ENCODE measurements at places on chromosomes 6 and 20.

DNA sequence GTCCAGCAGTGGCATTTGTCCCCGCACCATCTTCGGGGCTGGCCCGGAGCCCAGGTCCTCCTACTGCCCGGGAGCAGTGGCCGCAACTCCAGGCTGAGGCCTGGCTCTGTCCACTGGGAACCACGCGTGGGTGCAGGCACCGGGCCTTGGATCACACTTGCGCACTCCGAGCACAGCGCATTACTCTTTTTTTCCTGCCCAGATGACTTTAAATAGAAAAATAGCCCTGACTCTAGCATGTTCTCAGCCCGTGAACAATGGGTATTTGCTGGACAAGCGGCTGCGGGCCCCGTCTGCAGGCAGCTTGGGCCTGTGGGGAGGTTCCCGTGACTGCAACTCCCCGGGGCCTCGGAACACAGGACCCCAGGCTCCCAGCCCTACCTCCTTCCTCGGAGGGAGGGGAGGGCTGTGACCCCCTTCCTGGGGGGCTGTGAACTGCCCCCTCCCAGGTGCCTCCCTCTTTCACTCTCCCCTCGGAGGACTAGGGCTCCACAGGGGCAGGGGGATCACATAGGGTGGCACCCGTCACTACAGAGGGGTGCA is 162.2 kb downstream of the TBXT start:
- DNase-seq, result no peak

- no peak for DNase-seq
These were observed 296.3 kb downstream of the QKI start for GRCh38 chr6:163710532-163711470.

DNA sequence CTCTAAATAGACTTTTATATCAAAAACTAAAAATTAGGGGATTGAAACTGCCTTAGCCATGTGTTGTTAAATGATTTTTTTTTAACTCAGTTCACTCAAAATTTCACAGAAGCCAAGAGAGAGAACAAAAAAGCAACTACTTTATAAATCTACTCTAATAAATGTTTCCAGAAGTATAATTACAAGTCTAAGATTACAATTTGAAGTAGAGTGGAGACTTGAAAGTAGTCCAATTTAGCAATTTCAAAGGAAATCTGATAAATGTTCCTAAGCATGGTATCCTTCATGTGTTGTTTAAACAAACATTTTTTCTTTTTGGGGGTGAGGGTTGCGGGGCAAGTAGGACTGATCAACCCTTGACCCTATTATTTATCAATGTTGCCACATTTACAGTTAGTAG is 72.6 kb downstream of the PHIP start:
- no peak for DNase-seq

- no peak for DNase-seq
These were observed 116.6 kb upstream of the LGSN start for GRCh38 chr6:63436356-63436755.

DNA sequence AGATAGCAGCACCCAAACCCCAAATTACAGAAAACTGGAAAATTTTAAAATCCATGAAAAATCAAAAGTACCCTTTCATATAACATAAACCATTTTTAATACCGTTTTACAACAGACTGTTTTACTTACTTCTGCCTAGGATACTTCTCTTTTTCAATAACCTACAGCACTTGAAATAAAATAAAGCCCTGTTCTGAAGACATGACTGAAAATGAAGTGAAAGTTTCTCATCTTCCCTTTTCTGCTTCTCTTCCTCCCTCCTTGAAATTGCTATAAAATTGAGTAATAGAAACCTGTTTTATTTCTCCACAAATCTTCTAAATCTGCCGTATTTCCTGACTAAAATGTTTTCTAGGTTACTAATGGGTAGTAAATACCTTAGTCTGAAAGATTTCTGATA is 20.3 kb downstream of the MMS22L start:
- no peak for DNase-seq

DNA sequence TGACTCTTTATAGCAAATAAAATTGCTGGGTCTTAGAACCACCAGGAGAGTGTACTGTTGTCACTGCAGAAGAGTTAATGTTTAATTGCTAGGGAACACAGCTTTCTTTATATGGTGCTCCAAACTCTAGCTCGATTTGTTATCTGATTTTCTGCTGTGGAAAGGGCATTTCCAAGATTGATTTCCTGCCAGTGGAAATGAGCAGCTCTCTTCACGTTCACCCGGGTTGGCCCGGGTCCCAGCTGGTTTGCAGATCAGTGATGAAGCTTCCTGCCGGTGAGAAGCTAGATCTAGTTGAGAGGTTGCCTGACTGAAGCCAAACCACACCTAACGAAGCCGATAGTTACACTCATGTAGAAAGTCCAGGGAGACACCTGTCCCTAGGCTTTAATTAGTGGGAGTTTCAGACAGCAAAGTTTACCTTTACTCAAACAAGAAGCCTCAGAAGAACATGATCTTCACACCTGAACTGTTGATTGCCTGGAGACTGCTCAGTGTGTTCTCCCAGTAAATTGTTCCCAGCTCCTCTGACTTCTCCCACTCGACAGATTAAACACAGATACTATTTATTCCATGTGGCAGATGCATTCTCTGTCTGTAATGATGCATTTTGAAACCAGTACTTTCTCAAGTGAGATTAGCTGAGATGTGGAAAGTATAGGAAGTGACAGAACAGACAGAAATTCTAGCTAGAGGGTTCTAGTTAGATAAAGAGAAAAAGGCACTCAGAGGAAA is 27.8 kb downstream of the PAQR8 start:
- no peak for DNase-seq

DNA sequence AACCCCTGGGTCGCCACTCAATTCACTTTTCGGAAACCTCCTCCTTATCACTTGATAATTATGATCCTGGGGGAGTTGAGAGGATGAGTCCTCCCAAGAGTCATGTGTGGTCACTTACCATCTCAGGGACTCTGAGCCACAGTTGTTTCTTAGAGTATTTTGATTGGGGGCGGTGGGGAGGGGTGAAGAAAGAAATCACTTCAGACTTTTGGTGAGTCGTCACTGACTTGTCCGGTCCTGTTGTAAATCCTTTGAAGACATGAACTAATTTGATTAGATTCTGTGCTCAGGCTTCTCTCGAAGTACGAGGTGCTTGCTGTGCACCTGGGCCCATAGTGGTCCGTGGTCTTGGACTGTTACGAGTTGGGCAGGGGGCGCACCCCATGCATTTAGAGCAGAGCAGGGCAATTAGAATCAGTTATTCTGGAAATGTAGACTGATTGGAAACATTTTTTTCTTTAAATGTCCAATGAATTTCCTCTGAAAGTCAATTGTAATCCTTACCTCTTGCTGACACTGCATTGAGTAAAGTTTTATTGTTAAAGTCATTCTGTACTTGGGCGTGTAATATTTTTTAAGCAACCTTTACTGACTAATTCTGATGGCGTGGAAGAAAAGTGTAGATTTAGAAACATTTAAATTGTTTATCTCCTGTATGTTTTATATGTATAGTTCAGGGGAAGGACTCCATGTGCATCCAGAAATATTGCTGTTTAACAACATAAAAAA is 173.4 kb downstream of the SLC16A10 start:
- DNase-seq, result no peak

DNA sequence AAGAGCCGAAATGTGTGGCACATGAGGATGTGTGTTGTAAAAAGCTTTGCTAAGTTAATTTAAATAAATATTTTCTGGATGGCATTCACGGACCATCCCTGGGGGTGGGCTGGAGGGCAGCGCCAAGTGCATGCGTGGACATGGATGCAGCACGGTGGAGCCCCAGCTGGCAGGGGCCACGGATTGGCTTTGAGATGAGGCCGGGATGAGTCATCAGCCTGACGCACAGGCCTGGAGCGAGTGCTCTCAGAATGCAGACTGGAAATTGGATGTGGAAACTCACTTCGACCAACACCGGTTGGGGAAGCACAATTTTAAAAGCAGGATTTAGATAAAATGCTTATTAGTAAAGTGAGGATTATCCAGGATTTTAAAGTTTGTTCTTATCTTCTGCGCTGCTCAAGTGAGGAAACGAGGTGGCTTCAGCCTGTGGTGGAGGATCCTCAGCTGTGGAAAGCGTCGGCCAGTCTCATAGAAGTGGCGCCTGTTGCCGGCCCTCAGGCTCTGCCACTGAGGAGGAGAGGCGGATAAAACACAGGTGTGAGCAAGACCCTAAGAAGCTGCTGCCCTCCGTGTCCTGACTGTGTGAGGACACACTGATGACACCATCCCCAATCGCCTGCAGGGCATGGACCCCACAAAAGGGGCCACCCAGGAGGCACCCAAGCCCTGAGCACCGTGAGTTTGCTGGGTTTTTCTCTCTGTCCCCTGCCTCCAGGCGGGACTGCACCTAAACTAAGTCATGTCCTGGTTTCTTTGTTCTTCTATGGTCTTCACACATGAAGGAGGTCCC is 279.7 kb downstream of the CDH4 start:
- no peak for DNase-seq

DNA sequence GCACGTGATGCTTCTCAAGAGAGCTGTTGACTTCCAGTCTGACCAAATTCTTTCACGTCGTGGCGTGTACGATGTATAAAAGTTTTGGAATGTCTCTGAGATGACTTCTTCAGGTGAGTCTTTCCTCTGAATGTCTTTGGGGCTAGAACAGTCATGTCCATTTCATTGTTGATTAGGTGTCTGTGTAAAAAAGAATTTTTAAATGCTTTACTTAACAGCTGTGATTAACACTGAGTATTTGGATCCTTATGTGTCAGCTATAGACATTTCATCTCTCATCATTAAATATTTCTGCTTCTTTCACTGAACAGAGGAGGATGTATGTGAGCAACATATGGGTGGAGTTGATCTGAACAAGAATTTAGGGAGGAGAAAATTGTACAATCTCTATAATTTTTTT is 29.3 kb upstream of the KIF13A start:
- DNase-seq, result no peak

DNA sequence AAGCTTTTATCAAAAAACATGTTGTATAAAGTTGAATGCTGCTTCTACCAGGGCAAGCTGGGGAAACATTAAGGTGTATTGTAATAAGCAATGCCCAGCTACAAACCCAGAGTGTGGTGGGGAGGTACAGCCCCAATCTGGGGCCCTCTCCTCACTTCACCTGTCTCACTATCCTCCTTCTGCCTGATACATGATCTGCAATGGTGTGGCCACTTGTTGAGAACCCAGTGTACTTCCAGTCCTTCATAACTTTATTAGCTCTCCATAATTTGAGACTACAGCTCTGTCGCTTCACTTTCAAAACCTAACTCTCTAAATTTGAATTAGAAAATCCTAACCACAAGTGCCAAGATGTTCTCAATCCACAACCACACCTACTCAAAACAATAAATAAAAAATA is 84.9 kb downstream of the EPB41L2 start:
- no peak for DNase-seq

- DNase-seq, result no peak
These were observed 56.0 kb downstream of the SMOC2 start for GRCh38 chr6:168496997-168497331.

DNA sequence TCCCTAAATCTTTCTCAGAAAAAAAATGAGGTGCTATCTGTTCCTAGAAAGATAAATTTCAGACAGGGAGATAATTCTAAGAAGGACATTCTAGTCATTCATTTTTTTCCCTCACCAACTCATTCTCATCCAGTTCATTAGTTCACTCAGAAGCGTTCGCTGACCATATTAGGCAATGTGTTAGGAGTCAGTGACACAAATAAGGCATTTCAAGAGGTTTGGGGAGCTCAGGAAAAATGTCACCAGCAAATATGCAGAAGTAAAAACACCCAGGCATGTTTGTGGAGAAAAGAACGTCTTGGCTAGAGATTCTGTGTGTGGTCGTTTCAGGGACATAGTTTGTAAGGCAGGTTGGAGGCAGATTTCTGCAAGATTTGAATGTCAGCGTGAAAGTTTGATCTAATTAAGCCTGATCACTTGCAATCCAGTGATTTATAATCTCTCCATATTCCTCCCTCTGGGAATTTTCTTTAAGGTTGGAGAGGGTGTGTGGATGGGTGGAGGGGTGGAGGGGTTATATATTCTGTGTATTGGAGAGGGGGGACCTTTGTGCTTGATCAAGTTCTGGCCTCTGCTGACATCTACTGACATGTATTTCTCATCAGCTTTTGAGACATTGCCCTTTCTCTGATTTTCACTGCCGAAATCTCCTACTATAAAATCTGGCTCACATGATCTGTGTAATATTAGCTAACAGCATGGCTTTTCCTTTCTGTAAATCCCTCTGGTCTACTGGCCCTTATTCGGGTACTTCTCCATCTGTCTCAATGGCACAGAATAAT is 3.6 kb downstream of the MYCT1 start:
- no peak for DNase-seq

DNA sequence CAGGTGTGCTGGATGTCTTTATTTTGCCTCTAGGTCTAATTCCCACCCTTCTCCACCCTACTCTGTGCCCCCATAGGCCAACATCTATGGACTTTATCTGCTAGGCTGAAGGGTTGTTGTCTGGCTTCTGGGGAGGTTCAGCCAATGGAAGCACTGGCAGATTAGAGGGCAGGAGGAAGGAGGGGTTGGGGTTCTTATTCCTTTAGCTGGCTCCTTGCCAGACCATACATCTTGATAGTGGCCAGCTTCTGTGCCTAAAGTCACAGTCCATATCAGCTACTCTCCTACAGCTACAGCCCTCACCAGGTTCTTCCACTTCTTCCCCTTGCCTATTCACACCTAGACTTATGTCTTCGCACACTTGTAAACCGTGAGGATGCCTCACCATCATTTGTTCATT is 41.1 kb downstream of the ROS1 start:
- DNase-seq, result no peak

GRCh38 chr20:324177-325044 is 941 bp upstream of the SOX12 start:
- DNase-seq, result peak; percentile 97

GRCh38 chr20:5974531-5974930 is 24.1 kb downstream of the MCM8 start:
- no peak for DNase-seq

DNA sequence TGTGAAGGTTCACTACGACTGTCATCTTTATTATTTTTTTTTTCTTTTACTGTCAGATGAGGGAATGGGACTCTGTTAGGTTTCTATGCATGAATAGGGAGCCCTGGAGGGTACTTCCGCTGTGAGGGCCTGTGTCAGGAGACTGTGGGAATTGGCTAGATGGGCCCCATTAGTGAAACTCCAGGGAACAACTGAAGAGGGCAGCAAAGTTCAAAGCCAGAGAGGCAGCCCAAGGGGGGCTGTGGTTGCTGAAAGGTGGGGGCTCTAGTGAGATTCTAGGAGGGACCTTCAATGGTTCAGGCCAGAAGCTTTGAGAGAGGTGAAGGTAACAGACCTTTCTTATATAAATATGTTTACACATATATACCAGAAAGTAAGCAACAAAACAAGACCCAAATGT is 13.2 kb upstream of the EPB41L1 start:
- no peak for DNase-seq

DNA sequence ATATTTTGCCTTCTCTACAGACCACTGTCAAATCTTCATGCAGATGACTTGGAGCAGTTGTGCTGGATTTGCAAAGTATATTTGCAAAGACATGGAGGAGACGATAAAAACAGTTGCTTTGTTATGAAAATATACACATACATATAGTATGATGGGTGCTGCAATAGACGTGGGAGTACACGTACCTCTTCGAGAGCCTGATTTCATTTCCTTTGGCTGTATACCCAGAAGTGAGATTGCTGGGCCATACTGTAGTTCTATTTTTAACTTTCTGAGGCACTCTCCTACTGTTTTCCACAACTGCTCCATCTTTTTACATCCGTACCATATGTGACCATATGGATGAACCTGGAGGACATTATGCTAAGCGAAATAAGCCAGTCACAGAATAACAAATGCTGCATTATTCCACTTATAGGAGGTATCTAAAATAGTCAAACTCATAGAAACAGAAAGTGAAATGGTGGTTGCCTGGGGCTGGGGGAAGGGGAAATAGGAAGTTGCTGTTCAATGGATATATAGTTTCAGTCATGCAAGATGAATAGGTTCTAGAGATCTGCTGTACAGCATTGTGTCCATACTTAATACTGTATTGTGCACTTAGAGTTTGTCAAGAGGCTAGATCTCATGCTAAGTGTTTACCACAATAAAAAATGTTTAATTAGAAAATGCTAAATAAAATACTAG is 223.8 kb downstream of the HAO1 start:
- DNase-seq, result no peak
